Purkinje cell (primary cell): ENCODE measurements at places on chromosomes 1 and 21. TPM values are rescaled to one million over a fixed set of nuclear protein-coding genes. Genes with fewer than 3 reads are reported as not detected.

PAX7 gene
- not detected in 2 replicates for polyA plus RNA-seq

INAVA gene
- 0.66 TPM in 1 of 2 replicates, not detected in the other for polyA plus RNA-seq

OR10Z1 gene
- polyA plus RNA-seq = not detected in 2 replicates

POGZ gene
- polyA plus RNA-seq = 11.5 and 22.1 TPM in 2 replicates

PBX1 gene
- 12.4 and 17.7 TPM in 2 replicates for polyA plus RNA-seq

CTH gene
- polyA plus RNA-seq = 8.6 and 9.6 TPM in 2 replicates

IL19 gene
- polyA plus RNA-seq = not detected in 2 replicates

LORICRIN gene
- not detected in 2 replicates for polyA plus RNA-seq

BRDT gene
- polyA plus RNA-seq = 0.09 and 0.20 TPM in 2 replicates

GUCA2A gene
- polyA plus RNA-seq = not detected in 2 replicates

FCRL4 gene
- not detected in 2 replicates for polyA plus RNA-seq

HPDL gene
- not detected in 2 replicates for polyA plus RNA-seq

LRRC38 gene
- polyA plus RNA-seq = not detected in 2 replicates

LCK gene
- not detected in 2 replicates for polyA plus RNA-seq

BSND gene
- not detected in 2 replicates for polyA plus RNA-seq

CHI3L2 gene
- polyA plus RNA-seq = not detected in 2 replicates

UTS2 gene
- polyA plus RNA-seq = not detected in 2 replicates

TMEM39B gene
- 4.3 and 6.4 TPM in 2 replicates for polyA plus RNA-seq

CACNA1S gene
- polyA plus RNA-seq = not detected in 2 replicates

NPR1 gene
- 0.23 and 1.7 TPM in 2 replicates for polyA plus RNA-seq

SKI gene
- polyA plus RNA-seq = 1.2 and 1.6 TPM in 2 replicates

PCBP3 gene
- polyA plus RNA-seq = 0.54 TPM in 1 of 2 replicates, not detected in the other

HCRTR1 gene
- not detected in 2 replicates for polyA plus RNA-seq

CDA gene
- polyA plus RNA-seq = 0.98 and 7.1 TPM in 2 replicates

FAM131C gene
- 1.3 and 2.8 TPM in 2 replicates for polyA plus RNA-seq

BEND5 gene
- polyA plus RNA-seq = 9.4 and 12.4 TPM in 2 replicates

TOE1 gene
- polyA plus RNA-seq = 2.1 and 3.7 TPM in 2 replicates

KRTAP6-3 gene
- polyA plus RNA-seq = not detected in 2 replicates

ERICH3 gene
- polyA plus RNA-seq = 8.1 and 11.1 TPM in 2 replicates

TRAPPC10 gene
- polyA plus RNA-seq = 2.3 and 4.3 TPM in 2 replicates

VAV3 gene
- 33.7 and 41.7 TPM in 2 replicates for polyA plus RNA-seq

AMY2B gene
- 6.7 and 21.5 TPM in 2 replicates for polyA plus RNA-seq

AKR7A2 gene
- polyA plus RNA-seq = 3.7 and 11.6 TPM in 2 replicates

WDR64 gene
- not detected in 2 replicates for polyA plus RNA-seq

CRYBG2 gene
- polyA plus RNA-seq = not detected in 2 replicates

ZSWIM5 gene
- 1.1 and 2.1 TPM in 2 replicates for polyA plus RNA-seq

FCRLA gene
- not detected in 2 replicates for polyA plus RNA-seq

KCNH1 gene
- polyA plus RNA-seq = 1.2 and 4.6 TPM in 2 replicates

HS2ST1 gene
- 13.2 and 14.2 TPM in 2 replicates for polyA plus RNA-seq

DIO1 gene
- polyA plus RNA-seq = not detected in 2 replicates

SPRR3 gene
- polyA plus RNA-seq = not detected in 2 replicates

KCNJ10 gene
- 17.9 and 18.7 TPM in 2 replicates for polyA plus RNA-seq

RAB13 gene
- 2.4 and 2.9 TPM in 2 replicates for polyA plus RNA-seq

HES4 gene
- polyA plus RNA-seq = not detected in 2 replicates

FYB2 gene
- 0.94 TPM in 1 of 2 replicates, not detected in the other for polyA plus RNA-seq

EDEM3 gene
- polyA plus RNA-seq = 62.3 and 65.0 TPM in 2 replicates

SPATA45 gene
- polyA plus RNA-seq = 1.7 TPM in 1 of 2 replicates, not detected in the other

HSD11B1 gene
- not detected in 2 replicates for polyA plus RNA-seq

ASAP3 gene
- polyA plus RNA-seq = 0.16 and 0.52 TPM in 2 replicates

CELA2B gene
- not detected in 2 replicates for polyA plus RNA-seq

GREM2 gene
- 9.4 and 11.0 TPM in 2 replicates for polyA plus RNA-seq

TGFBR3 gene
- polyA plus RNA-seq = 33.0 and 35.2 TPM in 2 replicates

AMPD1 gene
- not detected in 2 replicates for polyA plus RNA-seq

KRTAP12-4 gene
- not detected in 2 replicates for polyA plus RNA-seq

SPATA1 gene
- polyA plus RNA-seq = 0.41 TPM in 1 of 2 replicates, not detected in the other

ZYG11A gene
- not detected in 2 replicates for polyA plus RNA-seq
